ENCODE measurements at places on chromosomes 16 and 17.

- no peak overlapping the region for H3K27ac ChIP-seq
- no peak overlapping the region for H3K4me3 ChIP-seq
- H3K27me3 ChIP-seq, result no peaks in the 10 kb centered on the region
- DNase-seq, result no peak
Measured at GRCh38 chr17:29138184-29138955, 41.8 kb downstream of the MYO18A start.

GRCh38 chr16:14496786-14497185, 133.3 kb downstream of the PARN start:
- H3K4me3 ChIP-seq, result no peak overlapping the region
- no peaks in the 10 kb centered on the region for H3K27me3 ChIP-seq
- DNase-seq, result no peak
- H3K27ac ChIP-seq, result no peak overlapping the region

DNA sequence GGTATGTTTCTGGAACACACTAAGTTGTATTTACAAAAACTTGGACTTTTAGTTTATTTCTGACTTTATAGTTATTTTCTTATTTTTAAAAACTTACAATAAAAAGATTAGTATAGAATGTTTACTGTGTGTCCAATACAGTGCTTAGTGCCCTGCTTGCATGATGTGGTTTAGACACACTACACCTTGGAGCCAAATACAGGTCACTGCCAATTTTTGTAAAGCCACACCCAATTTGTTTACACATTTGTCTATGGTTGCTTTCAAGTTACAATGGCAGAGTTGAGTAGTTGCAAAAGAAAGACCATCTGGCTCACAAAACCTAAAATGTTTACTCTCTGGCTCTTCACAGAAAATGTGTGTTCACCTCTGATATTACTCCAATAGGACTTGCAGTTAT, 807.1 kb downstream of the KCNJ2 start:
- no peak overlapping the region for H3K4me3 ChIP-seq
- H3K27me3 ChIP-seq, result no peaks in the 10 kb centered on the region
- H3K27ac ChIP-seq, result no peak overlapping the region
- no peak for DNase-seq
- no peaks in the 10 kb centered on the region for H3K4me1 ChIP-seq
- no peaks in the 10 kb centered on the region for H3K36me3 ChIP-seq

- no peak overlapping the region for H3K27ac ChIP-seq
- DNase-seq, result peak; percentile 38
- H3K4me3 ChIP-seq, result no peak overlapping the region
- no peaks in the 10 kb centered on the region for H3K4me1 ChIP-seq
- H3K27me3 ChIP-seq, result peaks cover 35% of the 10 kb centered on the region
- peaks cover 2% of the 10 kb centered on the region for H3K36me3 ChIP-seq
Measured at GRCh38 chr16:1991135-1991551, 1.4 kb downstream of the SYNGR3 start.

Data from small intestine (tissue), 16 donors.